ENCODE measurements at places on chromosomes 7 and 10.

GRCh38 chr10:132162021-132162531, 24.7 kb upstream of the DPYSL4 start:
- no peak for DNase-seq

- no peak for DNase-seq
Measured at GRCh38 chr10:116120688-116121455, 152.1 kb downstream of the GFRA1 start.

GRCh38 chr10:16566202-16566805, 44.6 kb upstream of the C1QL3 start:
- DNase-seq: no peak

DNA sequence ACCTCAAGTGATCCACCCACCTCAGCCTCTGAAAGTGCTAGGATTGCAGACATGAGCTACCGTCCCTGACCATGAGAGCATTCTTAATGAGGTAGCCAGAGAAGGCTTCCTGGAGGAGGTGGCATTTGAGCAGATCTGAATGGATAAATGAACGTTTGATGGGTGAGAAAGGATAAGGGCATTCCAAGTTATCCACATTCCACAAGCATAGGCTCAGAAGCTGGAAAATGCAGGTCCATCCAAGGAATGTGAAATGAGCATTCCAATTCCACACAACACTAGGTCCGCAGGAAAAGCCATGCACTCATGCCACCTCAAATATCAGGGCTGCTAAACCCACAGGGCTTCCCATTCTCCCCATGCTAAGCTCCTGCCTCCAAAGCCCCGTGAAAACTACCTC, 17.0 kb downstream of the TMEM130 start:
- peak; percentile 77 for DNase-seq

GRCh38 chr7:134505856-134506255, 21.5 kb upstream of the AKR1B10 start:
- no peak for DNase-seq

GRCh38 chr7:75958802-75959543, 35.4 kb downstream of the TMEM120A start:
- DNase-seq: peak; percentile 73

GRCh38 chr10:70376436-70377378, 5.7 kb downstream of the LRRC20 start:
- DNase-seq: peak; percentile 25

DNA sequence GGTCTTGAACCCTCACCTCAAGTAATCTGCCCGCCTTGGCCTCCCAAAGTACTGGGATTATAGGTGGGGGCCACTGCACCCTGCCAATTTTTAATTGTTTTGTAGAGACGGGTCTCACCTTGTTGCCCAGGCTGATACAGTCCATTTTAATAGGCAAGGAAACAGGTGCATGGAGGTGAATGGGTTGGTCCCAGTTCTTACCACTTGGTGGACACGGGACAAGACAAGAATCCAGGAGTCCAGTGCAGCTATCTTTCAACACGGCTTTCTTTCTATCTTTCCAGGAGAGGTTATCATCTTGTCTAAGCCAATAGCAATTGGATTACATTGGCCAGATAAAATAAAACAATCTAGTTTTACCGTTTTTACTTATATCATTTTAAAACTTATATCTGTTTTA, 23.8 kb downstream of the TCF7L2 start:
- no peak for DNase-seq

DNA sequence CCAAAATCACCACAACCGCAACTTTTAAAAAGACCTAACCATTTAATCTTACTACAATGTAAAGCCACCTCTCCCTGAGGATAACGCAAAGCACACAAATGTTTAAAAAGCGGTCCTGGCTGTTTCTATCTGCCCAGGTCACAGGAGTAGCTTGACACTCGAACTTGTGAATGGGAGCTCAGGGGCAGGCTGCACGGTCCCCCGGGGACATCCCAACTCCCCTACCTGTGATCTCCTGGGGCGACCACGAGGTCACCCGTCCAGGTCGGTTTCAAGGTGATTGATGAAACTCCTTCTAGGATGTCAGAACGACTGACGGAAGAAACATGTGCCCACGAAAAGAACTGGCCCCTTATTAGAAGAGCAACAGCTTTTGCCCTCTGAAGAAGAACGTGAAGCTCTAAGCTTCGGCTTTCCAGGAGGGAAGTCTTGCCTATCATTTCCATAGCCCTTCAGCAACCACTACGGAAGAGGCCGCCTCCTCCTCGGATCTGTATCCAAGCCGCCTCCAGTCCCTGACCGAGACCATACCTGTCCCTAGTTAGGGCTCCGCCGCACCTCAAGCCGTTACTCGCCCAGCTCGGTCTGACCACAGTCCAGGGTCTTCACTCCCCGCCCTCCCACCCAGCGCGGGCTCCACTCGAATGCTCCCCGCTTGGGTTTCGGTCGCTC, 459 bp downstream of the CYCS start:
- DNase-seq: peak; percentile 41

- no peak for DNase-seq
Measured at GRCh38 chr10:131431533-131431932, 120.0 kb upstream of the TCERG1L start.

GRCh38 chr7:70241536-70242175, 643.4 kb downstream of the AUTS2 start:
- no peak for DNase-seq

GRCh38 chr7:96414931-96415292, 93.0 kb upstream of the SLC25A13 start:
- peak; percentile 42 for DNase-seq

DNA sequence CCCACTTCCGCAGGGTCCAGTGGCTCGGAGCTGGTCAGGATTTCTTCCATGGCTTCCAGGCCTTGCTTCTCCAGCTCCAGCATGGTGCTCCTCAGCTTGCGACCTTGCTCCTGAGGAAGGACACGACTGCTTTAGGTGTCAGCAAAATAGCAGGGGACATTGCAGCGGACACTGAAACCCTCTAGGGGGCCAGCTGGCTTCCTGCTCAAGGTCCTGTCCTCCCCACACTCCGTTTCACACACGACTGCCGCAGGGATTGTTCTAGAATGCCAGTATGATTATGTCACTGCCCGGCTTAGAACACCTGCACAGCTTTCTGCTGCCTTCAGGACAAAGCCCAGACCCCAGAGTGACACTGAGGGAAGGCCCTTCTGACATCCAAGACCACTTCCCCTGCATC, 65.6 kb downstream of the SCRN1 start:
- no peak for DNase-seq

DNA sequence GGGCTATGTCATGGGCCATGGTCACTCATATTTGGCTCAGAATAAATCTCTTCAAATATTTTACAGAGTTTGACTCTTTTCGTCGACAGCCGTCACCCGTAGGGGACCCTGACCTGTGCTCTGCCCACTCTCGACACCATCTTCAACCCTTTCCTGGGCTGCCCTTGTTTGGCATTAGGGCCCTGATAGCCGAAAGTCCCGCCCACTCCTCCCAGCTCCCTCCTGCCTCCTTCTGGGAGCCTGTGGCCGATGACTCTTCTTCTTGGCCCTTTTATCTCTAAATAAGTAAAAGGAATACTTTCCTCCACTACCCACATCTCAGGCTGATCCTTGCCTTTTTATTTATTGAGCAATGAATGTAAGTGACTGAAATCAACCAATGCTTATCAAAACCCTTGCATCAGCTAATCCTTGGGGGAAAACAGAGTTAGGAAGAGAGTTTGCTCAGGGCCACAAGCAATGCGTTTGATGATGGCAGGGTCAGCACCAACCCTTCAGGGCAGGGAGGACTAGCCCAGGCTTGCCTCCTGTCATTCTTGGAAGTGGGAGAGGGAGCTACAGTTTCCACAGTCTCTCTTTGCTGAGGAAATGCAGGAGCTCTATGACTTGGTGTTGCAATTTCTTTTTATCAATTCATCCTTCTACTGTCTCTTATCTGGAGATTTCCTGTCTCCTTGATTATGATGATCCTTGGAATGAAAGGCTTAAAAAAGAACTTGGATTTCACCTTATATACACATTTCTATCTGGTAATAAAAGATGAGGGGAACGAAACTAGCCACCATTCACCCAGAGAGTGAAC, 218.2 kb upstream of the PODXL start:
- DNase-seq: no peak

DNA sequence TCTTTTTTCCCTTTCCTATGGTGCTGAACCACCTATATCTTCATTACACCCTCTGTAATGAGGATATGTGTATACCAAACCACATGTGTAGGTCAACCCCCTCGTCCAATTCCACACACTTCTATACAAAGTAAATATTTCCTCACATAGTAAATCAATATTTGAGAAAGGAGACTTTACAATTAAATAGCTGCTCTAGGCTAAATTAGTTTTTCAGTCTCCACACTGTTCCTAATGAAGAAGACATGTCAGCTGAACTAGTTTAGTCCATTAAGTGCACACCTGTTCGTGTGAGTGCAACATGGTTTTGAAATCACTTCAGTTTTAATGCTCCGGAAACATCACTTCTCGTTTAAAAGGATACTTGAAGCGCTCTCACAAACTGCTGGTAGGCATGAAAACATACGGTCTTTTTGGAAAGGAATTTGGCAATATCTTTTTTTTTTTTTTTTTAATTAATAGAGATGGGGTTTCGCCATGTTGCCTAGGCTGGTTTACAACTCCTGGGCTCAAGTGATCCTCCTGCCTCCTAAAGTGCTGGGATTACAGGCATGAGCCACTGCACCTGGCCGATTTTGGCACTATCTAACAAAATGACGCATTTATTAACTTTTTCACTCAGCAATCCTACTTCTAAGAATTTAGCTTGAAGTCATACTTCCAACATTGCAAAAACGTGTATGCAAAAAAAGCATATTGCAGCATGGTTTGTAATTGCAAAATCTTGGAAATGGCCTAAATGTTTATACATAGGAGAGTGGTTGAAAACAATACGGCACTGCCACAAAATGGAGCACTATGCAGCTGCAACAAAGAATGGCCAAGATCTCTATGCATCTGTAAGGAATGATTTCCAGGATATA, 2.1 kb upstream of the XRCC2 start:
- no peak for DNase-seq

DNA sequence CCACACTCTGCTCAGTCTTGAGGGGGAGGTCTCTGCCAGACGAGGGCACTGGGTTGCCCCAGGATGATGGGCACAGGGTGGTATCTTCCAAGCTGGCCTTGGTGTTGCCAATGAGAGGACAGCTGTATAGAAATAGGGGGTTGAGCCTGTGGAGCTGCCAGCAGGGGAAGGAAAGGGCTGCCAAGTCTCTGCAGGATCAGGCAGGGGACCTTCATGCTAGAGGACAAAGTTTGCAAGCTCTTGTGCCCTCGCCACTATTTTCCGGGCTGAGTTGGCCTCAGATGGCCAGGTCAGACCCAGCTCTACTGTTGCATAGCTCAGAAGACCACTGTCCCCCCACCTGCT, 68.7 kb downstream of the ARHGAP22 start:
- DNase-seq: no peak

GRCh38 chr7:134553976-134554375, 5.1 kb downstream of the AKR1B15 start:
- DNase-seq: no peak

GRCh38 chr10:84230359-84230758, 5.0 kb upstream of the LRIT2 start:
- no peak for DNase-seq

GRCh38 chr10:51985336-51985735, 285.9 kb upstream of the CSTF2T start:
- DNase-seq: no peak

- DNase-seq: no peak
Measured at GRCh38 chr10:47245731-47246350, 54.2 kb upstream of the GDF10 start.

DNA sequence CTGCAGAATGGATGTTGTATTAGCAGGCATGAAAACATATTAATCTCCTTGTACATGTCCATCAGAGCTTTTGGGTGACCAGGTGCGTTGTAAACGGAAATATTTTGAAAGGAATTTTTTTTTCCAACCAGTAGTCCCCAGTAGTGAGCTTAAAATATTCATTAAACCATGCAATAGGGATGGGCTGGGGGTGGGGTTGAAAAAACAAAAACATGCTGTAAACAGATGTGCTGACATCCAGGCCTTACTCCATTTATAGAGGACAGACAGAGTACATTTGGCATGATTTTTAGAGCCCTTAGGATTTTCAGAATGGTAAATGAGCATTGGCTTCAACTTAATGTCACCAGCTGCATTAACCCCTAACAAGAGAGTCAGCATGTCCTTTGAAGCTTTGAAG, 50.2 kb downstream of the PTPN12 start:
- peak; percentile 19 for DNase-seq

DNA sequence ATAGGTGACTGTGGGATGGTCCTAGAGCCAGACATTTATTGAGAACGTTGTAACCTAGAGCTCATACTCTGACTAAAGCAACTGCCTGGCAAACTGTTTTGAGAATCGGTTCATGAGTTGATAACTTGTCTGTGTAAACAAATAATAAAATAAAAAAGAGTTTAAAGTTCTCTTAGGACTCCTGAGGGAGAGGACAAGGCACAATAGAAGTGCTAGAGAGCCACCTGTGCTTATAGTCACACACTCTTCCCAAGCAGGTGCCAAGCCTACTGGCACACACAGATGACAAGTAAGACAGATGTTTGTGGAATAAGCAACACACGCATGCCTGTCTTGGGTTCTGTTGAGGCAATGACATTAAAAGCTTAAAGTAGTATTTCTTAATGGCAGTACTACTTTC, 7.9 kb downstream of the EDRF1 start:
- DNase-seq: no peak

GRCh38 chr10:126463286-126463685, 75.0 kb upstream of the ADAM12 start:
- DNase-seq: no peak

GRCh38 chr10:24415455-24416125, 206.7 kb downstream of the KIAA1217 start:
- peak; percentile 57 for DNase-seq

DNA sequence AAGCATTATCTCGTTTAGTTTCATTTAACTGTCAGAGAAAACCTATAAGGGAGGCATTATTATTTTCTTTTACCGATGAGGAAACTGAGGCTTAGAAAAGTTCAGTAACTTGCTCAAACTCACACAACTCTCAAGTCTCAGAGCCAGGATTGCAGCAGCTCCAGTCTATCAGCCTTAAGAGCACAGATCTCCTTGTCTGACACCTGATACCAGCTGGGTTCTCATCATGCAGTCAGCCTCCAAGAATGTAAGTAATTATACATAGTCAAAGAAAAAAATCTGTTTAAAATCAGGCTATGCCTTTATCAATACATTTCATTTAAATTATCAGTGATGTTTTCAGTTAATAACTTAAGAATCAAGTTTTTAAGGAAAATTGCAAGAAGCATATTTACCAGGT, 236.6 kb upstream of the TCF7L2 start:
- DNase-seq: peak; percentile 51

DNA sequence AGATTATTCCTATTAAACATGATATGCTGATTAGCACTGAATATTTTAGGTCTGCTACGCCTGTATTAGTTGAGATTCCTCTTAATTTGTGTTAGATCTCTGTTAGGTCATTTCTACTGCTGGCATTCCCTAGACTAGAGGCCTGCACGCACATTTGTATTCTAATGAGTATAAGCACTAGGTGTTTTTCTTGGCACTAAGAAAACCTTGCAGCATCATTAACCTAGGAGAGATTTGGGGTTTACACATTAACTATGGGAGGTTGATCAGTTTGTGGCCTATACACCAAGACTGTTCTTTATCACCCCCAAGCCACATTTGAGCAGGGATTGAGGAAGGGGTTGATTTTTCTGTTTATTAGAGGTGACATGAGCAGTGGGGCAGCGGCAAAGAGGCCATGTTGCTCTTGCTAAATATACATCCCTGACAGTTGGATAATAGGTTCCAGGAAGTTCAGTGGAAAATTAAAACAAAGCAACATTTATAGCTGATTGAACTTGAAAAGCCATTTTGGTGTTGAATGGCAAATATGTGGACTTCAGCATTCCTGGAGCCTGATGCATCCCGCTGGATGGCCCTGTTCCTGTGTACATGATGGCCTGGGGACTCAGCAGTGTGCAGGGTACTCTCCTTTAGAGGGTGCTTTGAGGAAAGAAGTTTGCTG, 65.2 kb downstream of the GBF1 start:
- peak; percentile 90 for DNase-seq

Data from EH (cell line).